Karpas-422 (cell line): ENCODE measurements at places on chromosomes 11 and 22.

DNA sequence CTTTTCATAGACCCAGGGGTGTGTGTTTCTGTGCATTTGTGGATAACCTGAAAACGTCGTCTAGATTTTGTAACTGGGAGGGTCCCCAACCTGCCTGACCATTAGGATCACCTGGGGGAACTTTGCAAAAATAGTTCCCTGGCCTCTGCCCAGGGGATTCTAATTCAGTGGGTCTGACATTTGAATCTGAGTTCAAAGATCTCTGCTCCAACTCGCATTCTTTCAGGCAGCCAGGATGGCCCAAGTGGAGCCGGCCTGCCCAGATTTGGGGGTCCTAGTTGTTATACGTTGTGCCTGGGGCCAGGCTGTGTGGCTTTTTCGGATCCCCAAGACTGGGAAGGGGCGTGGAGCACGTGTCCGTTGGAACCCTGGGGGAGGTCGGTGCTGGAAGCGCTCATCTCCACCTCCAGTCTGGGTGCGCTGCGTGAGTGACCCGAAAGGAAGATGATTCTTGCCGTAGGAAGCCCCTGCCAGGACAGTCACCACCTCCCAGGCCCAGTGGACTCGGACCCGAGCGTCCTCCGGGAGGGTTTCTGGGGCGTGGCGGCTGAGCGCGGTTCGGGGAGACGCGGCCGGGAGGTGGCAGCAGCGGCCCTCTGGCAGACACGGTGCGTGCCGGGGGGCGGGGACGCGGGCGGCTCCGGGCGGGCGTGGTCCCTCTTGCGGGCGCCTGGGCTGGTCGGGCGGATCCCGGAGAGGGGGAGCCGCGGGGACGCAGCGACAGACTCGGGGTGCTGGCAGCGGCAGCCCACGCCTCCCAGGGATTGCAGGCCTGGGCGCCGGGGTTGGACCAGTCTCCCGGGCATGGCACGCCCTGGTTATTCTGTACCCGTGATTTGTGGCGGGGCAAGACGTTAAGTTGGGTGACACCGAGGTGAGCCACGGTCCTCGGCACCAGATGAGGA is 29.2 kb upstream of the PLET1 start:
- peak overlapping the region; percentile 61; the same call in 1 of the 2 replicates for H3K4me3 ChIP-seq
- H3K36me3 ChIP-seq = no peaks in the 10 kb centered on the region
- peak; percentile 81 for DNase-seq
- no peaks in the 10 kb centered on the region for H3K27me3 ChIP-seq
- no peak overlapping the region for H3K27ac ChIP-seq

GRCh38 chr11:74673693-74674360 is 57.4 kb downstream of the CHRDL2 start:
- H3K27me3 ChIP-seq = no peaks in the 10 kb centered on the region
- no peak overlapping the region for H3K4me3 ChIP-seq
- DNase-seq = no peak
- no peak overlapping the region for H3K27ac ChIP-seq

GRCh38 chr11:59480359-59480758 is 7.2 kb downstream of the OR4D10 start:
- no peaks in the 10 kb centered on the region for H3K4me1 ChIP-seq
- H3K27ac ChIP-seq = no peak overlapping the region
- DNase-seq = no peak
- no peaks in the 10 kb centered on the region for H3K27me3 ChIP-seq
- H3K36me3 ChIP-seq = no peaks in the 10 kb centered on the region

DNA sequence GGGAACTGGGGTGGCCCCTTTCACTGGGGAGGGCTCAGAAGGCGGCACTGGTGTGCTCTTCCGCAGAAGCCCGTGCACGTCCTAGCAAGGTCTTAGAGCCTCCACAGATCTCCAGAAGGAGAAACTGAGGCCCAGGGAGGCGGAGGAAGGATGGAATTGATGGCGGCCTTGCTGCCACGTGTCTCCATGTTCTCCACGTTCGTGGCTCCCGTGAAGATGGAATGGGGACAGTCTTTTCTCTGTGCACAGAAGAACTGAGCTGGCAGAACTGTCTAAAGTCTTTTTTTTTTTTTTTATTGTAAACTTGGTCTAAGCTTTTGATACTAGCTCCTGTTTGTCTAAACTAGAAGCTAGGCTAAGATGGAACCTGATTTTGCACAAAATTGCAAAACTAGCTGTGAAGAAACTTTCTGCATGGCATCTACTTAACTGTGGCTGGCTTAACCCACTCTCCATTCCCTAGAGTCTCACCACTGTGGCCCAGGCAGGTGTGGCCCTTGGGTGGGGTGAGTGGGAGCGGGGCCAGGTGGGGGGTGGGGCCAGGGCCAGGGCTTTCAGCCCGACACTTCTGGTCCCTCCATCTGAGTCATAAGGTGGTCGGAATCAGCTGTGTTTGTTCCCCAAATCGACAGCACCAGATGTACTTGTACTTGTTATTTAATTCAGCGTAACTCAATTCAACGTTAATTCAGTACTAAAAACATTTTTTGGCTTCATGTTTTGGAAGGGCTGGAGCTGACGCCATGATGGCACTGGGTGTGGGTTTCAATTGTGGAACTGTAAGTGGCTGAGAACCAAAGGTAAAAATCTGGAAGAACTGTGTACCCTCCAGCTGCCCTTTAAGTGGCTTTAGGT is 120.7 kb downstream of the MPPED1 start:
- no peak for DNase-seq
- H3K36me3 ChIP-seq = no peaks in the 10 kb centered on the region
- no peak overlapping the region for H3K4me3 ChIP-seq
- no peaks in the 10 kb centered on the region for H3K4me1 ChIP-seq
- H3K27me3 ChIP-seq = no peaks in the 10 kb centered on the region
- H3K27ac ChIP-seq = no peak overlapping the region

DNA sequence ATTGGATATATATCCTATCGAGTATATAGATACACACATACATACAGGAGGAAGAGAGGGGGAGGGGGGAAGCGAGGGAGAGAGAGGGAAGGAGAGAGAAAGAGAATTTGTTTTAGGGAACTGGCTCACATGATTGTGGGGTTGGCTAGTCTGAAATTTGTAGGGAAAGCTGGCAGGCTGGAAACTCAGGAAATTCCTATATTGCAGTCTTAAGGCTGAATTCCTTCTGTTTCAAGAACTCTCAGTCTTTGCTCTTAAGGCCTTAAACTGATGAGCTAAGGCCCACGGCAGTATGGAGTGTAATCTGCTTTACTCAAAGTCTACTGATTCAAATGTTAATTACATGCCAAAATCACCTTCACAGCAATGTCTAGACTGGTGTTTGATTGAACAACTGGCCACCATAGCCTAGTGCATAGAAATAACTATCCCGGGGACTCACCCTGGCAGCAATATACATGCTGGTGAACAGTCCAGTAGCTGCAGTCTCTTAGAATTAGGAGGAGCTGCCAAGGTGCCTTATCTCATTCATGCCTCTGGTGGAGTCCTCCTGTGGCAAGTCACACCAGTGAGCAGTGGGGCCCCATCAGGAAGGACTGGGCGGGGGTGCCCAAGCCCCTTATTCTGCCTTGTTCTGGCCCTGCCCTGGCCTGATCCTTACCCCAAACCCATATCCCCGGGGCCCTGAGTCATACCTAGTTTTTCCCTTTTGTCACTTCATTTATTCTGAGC is 59.7 kb upstream of the AMPD3 start:
- H3K36me3 ChIP-seq = no peaks in the 10 kb centered on the region
- no peaks in the 10 kb centered on the region for H3K27me3 ChIP-seq
- no peak overlapping the region for H3K27ac ChIP-seq
- no peak overlapping the region for H3K4me3 ChIP-seq
- no peaks in the 10 kb centered on the region for H3K4me1 ChIP-seq

DNA sequence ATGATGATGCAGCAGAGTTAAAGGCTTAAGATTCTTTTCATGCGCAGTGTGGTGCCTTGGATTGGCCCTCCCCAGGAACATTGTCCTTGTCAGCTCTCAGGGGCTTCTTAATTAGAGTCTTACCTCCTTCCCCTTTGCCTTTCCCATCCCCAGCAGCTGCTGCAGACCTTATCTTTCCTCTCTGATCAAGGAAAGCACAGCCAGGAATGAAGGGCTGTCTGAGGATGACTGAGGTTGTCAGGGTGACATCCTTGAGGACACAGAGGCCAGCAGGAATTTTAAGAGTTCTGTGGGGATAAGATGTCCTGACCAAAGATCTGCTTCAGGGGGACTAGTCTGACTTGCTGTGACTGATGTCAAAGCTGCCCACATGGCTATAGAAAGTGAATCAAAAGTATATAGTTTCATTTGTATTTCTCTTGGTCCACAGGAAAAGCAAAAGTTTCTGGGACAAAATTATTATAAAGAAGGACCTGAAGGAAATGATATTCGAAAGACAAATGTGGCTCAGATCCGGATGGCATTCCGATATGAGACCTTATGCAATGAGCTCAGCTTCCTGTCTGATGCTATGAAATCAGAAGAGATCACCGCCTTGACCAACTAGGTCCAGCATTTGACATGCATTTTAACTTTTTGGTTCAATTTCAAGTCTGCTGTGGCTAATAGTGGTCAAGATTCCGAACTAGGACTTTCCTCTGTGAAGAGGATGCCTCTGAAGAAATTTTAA is 35.5 kb downstream of the RNF141 start:
- DNase-seq = no peak
- no peaks in the 10 kb centered on the region for H3K27me3 ChIP-seq
- H3K36me3 ChIP-seq = no peaks in the 10 kb centered on the region
- no peak overlapping the region for H3K27ac ChIP-seq
- H3K4me3 ChIP-seq = no peak overlapping the region

DNA sequence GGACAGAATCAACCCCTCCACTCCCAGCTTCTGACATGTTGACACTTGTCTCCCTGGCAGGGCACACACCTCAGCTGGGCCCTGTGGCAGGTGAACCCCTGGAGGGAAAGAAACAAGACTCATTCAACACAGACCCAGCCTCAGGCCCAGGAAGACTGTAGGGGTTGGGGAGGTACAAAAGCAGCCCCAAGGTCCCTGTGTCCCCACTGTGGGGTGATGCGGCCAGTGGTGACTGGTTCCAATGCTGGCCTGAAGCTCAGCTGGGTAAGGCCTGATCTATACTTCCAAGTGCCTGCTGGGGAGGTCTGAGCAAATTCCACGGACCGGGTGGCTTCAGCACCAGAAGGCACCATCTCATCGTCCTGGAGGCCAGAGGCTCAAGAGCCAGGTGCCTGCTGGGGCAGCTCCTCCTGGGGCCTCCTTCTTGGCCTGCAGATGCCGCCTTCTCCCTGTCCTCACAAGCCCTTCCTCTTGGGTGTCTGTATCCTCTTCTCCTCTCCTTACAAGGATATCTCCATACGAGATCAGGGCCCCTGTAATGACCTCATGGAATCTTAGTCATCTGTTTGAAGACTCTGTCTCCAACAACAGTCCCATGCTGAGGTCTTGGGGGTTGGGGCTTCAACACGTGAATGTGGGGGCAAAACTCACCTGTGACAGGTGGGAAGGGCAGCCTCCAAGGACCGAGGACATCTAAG is 1492.1 kb downstream of the BRD1 start:
- no peaks in the 10 kb centered on the region for H3K27me3 ChIP-seq
- peaks cover 2% of the 10 kb centered on the region; the same call in 1 of the 2 replicates for H3K4me1 ChIP-seq
- H3K27ac ChIP-seq = no peak overlapping the region
- DNase-seq = no peak
- no peaks in the 10 kb centered on the region for H3K36me3 ChIP-seq
